ENCODE measurements at places on chromosomes 3 and 15.

DNA sequence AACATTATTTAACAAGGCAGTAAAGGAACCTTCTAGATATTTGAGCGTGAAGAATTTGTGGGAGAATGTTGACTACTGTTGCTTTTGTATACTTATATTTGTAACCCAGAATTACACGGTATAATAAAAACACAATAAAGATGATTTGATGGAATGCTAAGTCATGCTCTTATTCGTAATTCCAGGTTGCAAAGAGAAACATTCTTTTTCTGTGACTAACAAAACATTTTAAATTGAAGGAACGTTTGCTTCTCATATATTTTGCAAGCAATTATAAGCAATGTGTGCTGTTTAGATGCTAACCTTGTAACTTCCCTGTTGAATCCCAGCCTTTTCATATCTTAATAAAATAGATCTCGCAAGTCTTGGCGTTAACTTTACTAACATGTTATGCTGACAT is 124.4 kb upstream of the CGNL1 start:
- DNase-seq = no peak

DNA sequence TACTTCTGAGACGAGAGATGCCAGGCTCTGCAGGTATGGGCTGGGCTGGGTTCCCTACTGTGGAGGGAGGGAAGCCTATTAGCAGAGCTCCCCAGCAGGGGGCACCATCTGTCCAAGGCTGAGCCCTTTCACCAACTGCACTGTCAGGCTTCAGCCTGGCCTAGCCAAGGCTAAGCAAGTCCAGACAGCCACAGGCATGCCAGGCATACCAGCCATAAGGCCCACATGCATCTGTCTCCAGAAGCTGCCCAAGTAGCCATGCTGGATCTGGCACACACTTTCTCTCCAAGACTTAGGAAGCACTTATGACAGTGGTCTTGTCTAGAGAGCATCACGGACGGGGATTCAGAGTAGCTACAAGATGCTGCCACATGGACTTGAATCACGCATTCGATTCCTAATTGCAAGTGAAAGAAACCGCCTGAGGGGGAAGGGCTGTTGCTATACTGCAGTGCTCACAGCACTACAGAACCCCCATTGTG is 28.3 kb downstream of the RUVBL1 start:
- DNase-seq = peak; percentile 12

GRCh38 chr3:197613199-197613598 is 57.4 kb upstream of the BDH1 start:
- DNase-seq = no peak

DNA sequence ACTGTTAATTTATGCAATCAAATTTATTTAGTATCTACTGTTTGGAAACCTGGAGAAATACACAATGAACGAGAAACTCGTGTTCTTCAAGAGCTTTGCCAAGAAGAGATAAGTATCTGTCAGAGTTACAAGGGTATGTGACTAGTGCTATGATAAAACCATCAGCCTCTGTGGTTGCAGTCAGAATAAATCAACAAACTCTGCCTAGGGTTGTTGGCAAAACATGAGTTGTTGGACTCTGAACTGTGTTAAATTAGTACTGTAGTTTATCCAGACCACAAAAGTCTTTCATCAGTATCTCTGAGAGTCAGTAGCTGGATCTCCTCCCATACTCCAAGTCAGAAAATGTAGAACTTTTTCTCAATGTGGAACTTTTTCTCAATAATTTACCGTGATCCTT is 918.4 kb downstream of the NAALADL2 start:
- DNase-seq = no peak

DNA sequence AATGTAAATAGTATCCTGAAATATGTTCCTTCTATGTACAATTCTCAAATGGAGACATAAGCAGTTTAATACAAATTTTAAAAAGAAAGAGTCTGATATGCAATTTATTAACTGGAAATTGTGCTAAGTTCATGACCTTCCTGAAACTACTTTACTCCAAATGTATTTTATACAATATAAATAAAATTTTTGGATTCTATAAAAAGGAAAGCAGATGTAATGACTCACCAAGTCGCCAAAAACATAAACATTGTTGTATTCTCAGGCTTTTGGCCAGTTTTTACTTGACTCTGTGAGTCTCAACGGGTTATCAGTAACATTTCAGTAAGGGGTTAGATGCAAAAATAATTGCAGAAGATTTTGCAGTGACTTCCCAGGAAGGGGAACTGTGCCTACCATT is 948.2 kb downstream of the EPHA3 start:
- no peak for DNase-seq

- peak; percentile 8 for DNase-seq
Measured at GRCh38 chr3:23805633-23806533, at the start of gene UBE2E1. Gene UBE2E1, plus strand, starts transcription at chr3:23805955. Its CDS starts 1,315 bp downstream, at chr3:23807270.

- DNase-seq = no peak
Measured at GRCh38 chr15:35484231-35484945, 61.6 kb downstream of the DPH6 start.

DNA sequence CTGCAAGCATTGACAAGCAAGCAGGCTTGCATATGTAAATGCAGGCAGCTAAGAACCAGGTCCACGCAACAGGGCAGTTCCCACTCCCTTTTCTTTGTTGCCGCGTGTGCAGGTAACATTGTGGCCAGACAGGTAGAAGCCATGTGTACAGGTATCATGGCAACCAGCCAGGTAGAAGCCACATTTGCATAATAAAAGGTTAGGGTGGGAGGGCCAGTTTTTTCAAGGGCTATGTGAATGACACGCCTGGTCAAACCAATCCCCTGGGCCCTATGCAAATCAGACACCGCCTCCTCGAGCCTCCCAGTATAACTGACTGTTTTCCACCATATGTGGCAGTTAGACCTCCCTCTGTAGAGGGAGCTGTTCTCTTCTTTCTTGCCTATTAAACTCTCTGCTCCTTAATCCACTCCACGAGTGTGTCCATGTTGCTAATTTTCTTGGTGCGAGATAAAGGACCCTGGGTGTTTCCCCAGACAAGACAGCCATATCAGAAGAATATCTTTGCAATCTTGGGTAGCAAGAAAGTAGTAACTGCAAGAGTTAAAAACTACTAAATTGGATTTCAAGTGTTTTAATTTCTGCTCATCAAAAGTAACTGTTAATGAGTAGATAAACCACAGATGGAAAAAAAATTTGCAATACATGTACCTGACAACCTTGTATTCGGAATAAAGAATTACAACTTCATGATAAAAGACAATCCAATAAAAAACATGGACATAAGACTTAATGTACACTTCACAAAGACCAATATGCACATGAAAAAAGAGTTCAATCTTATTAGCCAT is 21.8 kb downstream of the PCOLCE2 start:
- no peak for DNase-seq

DNA sequence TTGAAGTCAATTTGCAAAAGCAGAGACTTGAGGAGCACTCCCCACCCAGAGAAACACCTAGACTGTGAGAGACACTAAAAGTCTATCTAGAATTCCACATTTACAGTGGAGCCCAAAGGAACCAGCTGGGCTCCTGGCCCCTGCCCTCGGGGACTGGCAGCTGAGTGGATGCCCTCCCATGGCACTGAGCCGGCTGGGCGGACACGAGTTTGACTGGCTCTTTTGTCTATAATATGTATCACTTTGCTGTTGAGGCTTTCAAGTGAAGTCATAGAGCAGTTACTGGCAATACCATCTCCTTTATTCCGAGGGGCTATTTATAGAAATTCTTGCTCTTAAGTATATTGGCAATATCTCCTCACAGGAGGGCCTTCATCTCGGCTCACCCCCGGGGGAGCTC is 65.8 kb upstream of the TNFAIP8L3 start:
- no peak for DNase-seq

DNA sequence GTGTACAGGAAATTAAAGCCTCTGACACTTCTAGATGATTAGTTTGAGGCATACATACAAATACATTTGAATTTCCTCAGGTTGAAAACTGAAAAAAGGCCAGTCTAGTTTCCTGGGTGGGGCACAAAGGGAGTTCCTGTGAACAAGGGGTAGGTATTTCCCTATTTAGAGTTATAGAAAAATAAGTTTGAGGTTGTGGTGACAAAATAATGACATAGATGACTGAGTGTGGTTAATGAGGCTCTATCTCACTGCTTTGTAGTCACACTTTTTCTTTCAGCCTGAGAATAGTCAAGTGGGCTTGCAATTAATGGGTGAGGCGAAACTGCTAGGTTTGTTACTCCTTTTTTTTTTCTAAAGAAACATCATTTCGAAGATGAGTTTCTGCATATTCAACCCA is 4.3 kb downstream of the SLCO3A1 start:
- no peak for DNase-seq

DNA sequence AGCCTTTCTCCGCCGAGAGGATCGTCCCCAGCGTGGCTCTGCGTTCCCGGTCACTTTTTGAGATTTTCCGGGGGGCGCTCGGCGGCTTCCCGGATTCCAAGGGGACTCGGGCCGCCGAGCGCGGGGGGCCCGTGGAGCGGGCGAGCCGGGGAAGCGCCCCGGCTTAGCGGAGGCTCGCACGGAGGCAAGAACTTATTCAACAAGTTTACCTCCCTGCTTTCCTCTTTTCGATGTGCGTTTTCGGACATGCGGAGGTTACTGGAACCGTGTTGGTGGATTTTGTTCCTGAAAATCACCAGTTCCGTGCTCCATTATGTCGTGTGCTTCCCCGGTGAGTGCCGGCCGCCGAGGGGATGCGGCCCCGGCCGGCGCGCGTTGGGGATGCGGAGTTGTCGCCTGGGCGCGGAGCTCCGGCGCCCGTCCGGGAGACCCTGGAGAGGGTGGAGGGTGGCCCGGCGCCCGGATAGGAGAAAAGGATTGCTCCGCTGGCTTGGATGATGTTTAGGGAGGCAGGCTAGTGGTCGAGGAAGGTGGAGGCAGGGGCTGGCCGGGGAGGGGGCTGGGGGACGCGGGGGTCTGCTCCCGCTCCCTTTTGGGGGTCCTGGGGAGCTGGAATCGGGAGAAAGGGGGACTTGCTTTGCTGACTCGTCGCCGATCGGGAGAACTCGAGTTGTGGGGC is 810 bp downstream of the PTPRG start:
- no peak for DNase-seq

DNA sequence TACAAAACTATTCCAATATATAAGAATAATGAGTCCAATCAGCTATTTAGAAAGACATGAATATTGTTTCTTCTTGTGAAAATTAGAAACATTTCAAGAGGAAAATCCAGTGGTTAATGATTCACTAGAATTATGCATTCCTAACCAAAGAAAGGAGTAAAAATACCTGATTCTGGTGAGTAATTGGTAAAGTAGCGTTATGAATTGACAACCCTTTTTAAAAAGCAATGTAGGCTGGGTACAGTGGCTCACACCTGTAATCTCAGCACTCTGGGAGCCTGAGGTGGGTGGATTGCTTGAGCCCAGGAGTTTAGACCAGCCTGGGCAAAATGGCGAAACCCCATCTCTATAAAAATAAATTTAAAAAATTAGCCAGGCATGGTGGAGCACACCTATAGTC is 43.3 kb downstream of the TOPAZ1 start:
- no peak for DNase-seq

GRCh38 chr15:27686369-27686768 is 412.7 kb downstream of the OCA2 start:
- no peak for DNase-seq

- DNase-seq = no peak
Measured at GRCh38 chr3:5787861-5788488, 600.5 kb downstream of the EDEM1 start.

DNA sequence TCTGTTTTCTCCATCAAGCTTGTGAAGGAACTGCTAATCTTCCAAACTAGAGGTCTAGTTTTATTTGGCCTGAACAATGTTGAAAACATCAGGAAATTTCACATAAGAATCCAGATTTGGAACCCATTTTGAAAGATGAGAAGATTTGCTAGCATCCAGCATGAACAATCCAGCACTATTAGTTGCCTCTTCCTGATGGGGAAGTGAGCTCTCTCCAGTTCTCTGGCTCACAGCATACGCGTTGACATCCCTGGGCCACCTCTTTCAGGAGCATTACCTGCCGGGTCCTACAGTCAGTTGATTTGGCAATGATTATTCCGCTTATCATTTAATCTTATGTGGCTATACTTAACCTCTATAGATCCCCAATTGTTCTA is 10.9 kb downstream of the GPR87 start:
- DNase-seq = no peak

- DNase-seq = no peak
Measured at GRCh38 chr3:10189557-10190354, 25.0 kb downstream of the IRAK2 start.

DNA sequence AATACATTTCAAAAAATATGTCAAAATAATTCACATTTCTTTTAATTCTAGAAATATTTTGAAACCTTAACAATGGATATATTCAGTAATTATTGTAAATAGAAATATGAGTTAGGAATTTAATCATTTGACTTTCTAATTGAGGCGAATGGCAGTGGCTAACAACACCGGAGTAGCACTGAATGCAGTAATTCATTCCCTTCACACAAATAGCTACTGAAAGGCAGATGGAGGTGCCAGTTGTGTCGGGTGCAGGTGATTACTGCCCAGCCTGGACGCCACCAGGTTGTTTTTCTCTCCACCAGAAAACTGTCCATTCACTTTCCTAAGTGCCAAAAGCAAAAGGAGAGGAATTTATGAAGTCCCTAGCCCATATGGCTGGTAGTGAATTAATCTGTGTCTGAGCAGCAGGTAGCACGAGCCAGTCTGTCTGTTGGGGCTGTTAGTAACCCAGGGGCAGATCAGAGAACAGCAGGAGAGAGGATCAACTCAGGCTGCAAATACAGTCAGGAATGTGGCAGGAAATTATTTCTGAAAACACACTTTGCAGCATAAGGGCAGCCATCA is 79.3 kb upstream of the GMNC start:
- no peak for DNase-seq

- DNase-seq = no peak
Measured at GRCh38 chr3:105847452-105847851, 21.4 kb downstream of the CBLB start.

- DNase-seq = no peak
Measured at GRCh38 chr3:172707967-172708366, 2.9 kb downstream of the NCEH1 start.

DNA sequence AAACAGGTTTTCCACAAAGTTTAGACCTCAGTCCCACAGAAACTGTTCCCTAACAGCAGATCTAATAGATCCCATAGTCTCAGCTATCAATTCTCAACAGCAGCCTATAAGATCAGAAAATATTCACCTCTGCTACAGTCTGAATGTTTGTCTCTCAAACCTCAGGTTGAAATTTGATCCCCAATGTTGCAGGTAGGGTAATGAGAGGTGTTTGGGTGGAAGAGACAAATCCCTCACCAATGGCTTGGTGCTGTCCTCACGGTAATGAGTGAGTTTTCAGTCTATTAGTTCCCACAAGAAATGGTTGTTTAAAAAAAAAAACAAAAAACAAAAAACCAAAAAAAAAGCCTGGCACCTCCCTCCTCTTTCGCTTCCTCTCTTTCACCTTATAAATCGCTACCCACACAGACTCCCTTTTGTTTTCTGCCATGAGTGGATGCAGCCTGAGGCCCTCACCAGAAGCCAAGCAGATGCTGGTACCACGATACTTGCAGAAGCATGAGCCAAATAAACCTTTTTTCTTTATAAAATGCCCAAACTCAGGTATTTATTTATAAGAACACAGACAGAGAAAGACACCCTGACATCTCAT is 14.2 kb downstream of the ZNF280D start:
- DNase-seq = no peak

- no peak for DNase-seq
Measured at GRCh38 chr15:81189583-81190283, 6.9 kb upstream of the IL16 start.

- no peak for DNase-seq
Measured at GRCh38 chr15:55327387-55327786, 8.4 kb downstream of the PIGB start.

- no peak for DNase-seq
Measured at GRCh38 chr3:10160925-10161324, 3.8 kb upstream of the IRAK2 start.

Measured in NCI-H1092 (cell line).